ENCODE measurements at places on chromosomes 3 and 15. TPM values are rescaled to one million over a fixed set of nuclear protein-coding genes. Genes with fewer than 3 reads are reported as not detected.

ZFAND6 gene
- 78.6 TPM for total RNA-seq

- no peak for DNase-seq
These were observed 118.2 kb upstream of the ALDH1A3 start for GRCh38 chr15:100761290-100761935.

- DNase-seq = peak; percentile 88
These were observed 36.6 kb downstream of the RUBCN start for GRCh38 chr3:197700095-197700494.

DNA sequence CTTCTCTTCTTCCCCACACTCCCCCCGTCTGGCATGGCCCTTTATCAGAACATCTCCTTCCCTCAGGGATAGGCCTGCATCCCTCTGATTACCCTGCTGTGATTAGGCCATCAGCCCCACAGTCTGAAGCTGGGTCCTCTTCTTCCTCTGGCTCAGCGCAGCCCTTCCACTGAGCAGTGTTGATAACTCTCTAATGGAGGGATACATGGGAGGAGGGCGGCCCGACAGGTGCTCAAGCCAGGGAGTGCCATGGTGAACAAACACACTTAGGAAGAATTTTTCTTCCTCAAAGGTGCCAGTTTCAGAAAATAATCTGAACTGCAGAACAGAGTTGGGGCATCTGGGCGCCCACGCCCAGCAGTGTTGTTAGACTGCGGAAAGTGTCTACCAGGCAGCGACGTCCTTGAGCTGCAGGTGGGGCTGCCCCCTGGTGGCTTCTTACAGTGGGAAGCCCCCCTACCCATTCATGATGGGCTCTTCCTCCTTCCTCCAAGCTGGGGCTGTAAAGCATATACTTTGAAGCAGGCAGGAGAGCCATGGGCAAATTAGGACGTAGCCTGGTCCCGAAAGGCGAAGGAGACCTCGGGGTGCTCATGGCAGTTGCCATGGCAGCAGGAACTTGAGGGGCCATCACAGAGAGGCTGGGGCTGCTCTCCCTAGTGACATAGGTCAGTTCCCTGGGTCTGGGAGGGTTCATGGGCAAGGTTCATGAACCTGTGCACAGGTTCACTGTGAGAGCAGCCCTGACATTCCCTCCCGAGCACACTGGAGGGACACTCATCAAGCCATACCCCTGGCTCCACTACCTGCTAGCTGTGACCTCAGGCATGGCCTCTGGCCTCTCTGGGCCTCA, 33.2 kb upstream of the NR2C2 start:
- no peak for DNase-seq

GRCh38 chr3:37262816-37263393, 88.5 kb upstream of the LRRFIP2 start:
- DNase-seq = no peak

- peak; percentile 77 for DNase-seq
These were observed 9.7 kb downstream of the EOMES start for GRCh38 chr3:27712136-27713077.

GRCh38 chr3:112394003-112394640, 61.2 kb downstream of the CD200 start:
- DNase-seq = peak; percentile 79
